ENCODE measurements at places on chromosomes 4 and X.

GRCh38 chr4:158996669-158997074, 106.2 kb upstream of the RAPGEF2 start:
- DNase-seq: no peak

- no peak for DNase-seq
These were observed 19.7 kb upstream of the SPON2 start for GRCh38 chr4:1192091-1192492.

DNA sequence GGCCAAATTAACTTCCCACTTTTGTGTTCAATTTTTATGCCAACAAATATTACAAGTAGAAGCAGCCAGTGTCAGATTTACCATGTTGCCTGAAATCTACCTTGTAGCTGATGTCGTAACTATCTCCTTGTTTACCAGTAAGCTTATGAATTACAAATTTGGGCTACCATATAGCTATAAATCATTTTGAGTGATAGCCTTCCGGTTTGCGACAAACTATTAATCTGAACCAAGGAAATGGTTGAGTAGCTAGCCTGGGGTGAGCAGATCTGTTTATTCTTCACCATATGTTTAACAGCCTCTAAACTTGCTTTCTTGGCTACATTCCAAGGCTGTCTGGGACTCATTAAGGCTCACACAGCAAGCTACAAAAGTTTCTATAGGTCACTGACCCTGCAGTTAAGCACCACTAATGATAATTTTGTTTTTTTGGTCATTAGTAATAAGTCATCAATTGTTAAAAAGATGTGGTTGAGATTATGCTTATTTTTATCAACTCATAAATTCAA, 218.7 kb upstream of the SPOCK3 start:
- DNase-seq: no peak

GRCh38 chr4:88062311-88062710, 54.9 kb downstream of the PKD2 start:
- DNase-seq: no peak

GRCh38 chr4:68606240-68606639, 30.1 kb upstream of the UGT2B17 start:
- no peak for DNase-seq

- no peak for DNase-seq
These were observed at the start of gene GBA3 for GRCh38 chr4:22692736-22693135. TSS of gene GBA3 (plus strand) at chr4:22692937.

GRCh38 chrX:6718766-6719165, 183.8 kb upstream of the VCX3A start:
- DNase-seq: no peak
